IMR-90 (cell line): ENCODE measurements at places on chromosomes 5 and 9. TPM values are rescaled to one million over a fixed set of nuclear protein-coding genes. Genes with fewer than 3 reads are reported as not detected.

DNA sequence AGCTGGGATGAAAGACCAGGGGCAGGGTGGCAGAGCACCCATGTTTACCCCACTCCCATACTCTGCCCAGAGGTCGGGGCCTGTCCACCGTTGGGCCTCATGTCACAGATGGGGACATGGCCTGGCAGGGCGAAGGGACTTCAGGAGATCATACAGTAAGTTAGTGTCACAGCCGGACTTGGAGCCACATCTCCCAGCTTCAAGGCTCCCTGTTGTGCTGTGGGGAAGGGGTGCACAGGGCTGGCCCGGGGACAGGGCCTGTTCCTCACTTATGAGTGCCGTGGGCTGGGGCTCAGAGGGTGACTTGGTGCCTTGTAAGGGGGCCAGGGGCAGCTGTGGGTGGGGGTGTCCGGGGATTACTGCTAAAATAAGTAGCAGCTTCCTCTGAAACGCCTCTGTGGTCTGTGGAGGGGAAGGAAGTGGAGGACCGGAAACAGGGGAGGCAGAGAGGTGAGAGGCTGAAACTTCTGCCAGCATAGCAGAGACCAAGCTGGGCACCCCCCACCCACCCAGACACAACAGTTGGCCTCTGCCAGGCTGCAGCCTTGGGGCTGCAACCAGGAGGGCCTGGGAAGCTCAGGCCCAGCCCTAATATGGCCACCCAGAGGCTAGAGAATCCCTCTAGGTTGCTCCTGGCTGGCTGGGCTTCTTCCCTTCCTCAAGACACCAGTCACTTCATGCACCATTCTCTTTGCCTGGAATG lies 41.1 kb upstream of the NEK6 start:
- peaks cover 17% of the 10 kb centered on the region for H3K4me1 ChIP-seq
- DNase-seq: no peak
- H3K27me3 ChIP-seq: no peaks in the 10 kb centered on the region
- H3K27ac ChIP-seq: no peak overlapping the region

DNA sequence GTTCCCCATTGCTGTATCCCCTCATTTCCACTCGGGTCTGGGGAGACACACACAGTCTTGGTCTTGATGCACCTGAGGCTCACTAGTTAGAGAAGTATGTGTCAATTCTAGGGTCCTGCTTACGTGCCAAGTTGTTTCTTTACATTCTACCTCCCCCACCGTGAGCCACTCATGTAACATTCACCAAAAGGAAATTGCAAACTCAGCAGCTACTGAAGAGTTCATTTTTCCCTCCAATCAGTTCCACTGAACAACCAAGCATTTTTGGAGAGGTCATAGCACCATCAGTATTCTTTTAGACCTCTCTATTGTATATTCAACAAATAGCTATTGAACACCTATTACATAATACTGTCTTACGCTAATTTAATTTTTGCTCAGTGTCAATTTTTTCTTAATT lies 281.1 kb downstream of the SH3GL2 start:
- H3K27ac ChIP-seq: no peak overlapping the region
- no peaks in the 10 kb centered on the region for H3K36me3 ChIP-seq
- H3K4me1 ChIP-seq: no peaks in the 10 kb centered on the region
- no peak for DNase-seq

DNA sequence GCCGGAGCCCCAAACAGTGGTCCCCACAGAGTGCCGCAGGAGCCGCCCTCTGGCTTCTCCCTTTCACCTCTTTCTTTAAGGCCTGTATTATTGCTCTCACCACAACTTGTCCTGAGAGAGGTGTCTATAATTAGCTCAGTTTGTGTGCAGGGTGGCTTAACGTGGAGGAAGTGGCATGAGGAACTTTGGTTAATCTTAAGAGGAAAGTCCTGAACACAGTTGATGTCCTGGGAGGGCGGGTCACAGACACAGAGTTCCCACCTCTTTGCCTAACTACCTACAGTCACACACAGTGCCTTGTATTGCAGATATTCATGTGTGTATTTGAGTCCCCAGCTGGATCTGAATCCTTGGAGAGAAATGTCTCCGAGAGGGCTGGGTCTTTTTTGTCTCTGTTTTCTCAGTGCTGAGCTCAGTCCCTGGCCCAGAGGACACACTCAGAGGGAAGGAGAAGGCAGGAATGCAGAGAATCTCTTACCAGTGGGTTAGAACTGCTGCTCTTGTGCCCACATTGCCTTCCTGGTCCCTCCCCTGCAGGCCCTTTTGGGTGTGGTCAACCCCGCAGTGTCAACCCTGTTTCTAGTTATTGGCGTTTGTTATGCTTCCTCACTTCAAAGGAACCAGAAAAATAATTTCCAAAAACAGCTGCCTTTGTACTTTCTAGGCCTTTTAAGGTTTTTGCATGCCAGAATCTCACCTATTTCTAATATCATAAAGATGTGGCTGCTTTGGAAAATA lies 392.5 kb downstream of the KDM4C start:
- no peak overlapping the region for H3K4me3 ChIP-seq
- H3K27ac ChIP-seq: no peak overlapping the region
- no peaks in the 10 kb centered on the region for H3K36me3 ChIP-seq
- H3K4me1 ChIP-seq: peaks cover 11% of the 10 kb centered on the region
- H3K27me3 ChIP-seq: no peaks in the 10 kb centered on the region

GRCh38 chr5:158039911-158040347 lies 181.0 kb upstream of the CLINT1 start:
- no peaks in the 10 kb centered on the region for H3K27me3 ChIP-seq
- H3K27ac ChIP-seq: no peak overlapping the region
- no peak overlapping the region for H3K4me3 ChIP-seq
- H3K36me3 ChIP-seq: no peaks in the 10 kb centered on the region
- no peaks in the 10 kb centered on the region for H3K4me1 ChIP-seq

- H3K27me3 ChIP-seq: no peaks in the 10 kb centered on the region
- DNase-seq: no peak
- H3K36me3 ChIP-seq: no peaks in the 10 kb centered on the region
Observed at GRCh38 chr5:157581901-157582300, 6.3 kb upstream of the ADAM19 start.

DNA sequence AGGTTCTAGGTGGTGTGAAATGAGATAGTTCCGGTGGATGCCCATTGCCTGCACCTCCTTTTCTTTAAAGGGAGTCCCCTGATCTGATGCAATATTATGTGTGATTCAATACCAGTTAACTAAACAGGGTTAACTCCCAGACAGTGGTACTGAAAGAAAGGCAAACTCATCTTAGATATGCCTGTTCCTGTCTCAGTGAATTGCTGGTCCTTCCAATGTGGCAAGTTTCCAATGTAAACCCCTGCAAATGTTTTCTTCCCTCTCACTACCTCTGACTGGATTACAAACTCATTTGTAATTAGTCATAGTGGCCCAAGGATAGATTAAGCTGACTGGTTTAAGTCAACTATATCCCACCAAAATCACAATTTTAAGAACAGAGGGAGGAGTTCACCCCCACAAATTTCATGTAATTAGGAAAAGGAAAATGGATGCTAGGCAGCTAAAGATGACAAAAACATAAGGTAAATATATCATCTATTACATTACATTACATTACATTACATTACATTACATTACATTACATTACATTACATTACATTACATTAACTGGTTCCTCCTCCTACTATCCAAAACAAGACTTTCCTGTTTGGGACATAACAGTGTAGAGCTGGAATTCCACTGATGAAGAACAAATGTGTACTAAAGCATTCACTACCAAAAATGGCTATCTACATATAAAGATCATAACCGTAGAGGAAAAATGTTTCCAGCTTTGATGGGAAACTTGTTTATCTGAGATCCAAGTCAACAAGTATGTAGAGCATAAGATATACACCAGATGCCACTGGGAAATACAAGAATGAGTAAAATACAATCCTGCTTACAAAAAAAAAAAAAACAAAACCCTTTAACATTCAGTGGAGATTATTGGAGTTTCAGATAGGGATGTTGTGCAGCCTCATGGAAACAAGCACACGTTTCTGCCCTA lies 121.5 kb upstream of the SNX2 start:
- H3K4me3 ChIP-seq: no peak overlapping the region
- H3K27me3 ChIP-seq: no peaks in the 10 kb centered on the region
- no peak overlapping the region for H3K27ac ChIP-seq
- H3K4me1 ChIP-seq: no peaks in the 10 kb centered on the region

DNA sequence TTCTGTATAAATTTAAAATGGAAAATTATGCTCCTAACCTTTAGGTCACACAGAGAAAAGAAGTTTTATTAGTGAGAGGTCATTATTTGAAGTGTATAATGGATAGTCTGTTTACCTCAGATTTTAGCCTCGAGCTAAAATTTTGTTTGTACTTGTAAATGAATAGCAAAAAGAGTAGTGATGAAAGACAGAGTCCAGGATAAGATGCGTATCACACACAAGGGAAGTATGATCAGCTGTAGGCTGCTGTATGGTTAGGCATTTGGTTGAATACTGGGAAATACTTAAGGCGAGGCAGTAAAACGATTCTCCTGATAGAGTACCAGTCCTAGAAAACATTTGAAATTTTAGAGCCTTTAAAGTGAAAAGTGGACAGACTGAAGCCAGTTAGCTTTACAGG lies 92.7 kb downstream of the FBXL7 start:
- no peaks in the 10 kb centered on the region for H3K4me1 ChIP-seq
- no peak overlapping the region for H3K27ac ChIP-seq
- H3K4me3 ChIP-seq: no peak overlapping the region

DNA sequence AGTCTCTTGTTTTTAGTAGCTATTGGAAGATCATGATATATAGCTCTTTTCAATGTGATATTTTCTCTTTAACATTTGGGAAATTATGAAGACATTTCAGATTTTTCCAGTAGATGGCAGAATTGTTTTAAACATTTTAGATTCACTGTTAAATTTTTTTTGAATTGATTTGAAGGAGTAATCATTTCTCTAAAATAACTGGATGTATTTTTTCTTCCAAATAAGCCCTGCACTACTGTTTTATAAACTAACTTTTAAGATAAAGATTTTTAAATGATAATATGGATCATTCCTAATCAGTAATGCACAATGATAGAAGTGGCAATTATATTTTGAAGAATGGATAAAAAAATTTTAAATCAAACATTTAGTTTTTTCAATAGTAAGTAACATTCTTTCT lies 14.2 kb downstream of the NDUFAF2 start:
- H3K27me3 ChIP-seq: no peaks in the 10 kb centered on the region
- H3K4me1 ChIP-seq: no peaks in the 10 kb centered on the region
- H3K4me3 ChIP-seq: no peak overlapping the region
- H3K27ac ChIP-seq: no peak overlapping the region

DNA sequence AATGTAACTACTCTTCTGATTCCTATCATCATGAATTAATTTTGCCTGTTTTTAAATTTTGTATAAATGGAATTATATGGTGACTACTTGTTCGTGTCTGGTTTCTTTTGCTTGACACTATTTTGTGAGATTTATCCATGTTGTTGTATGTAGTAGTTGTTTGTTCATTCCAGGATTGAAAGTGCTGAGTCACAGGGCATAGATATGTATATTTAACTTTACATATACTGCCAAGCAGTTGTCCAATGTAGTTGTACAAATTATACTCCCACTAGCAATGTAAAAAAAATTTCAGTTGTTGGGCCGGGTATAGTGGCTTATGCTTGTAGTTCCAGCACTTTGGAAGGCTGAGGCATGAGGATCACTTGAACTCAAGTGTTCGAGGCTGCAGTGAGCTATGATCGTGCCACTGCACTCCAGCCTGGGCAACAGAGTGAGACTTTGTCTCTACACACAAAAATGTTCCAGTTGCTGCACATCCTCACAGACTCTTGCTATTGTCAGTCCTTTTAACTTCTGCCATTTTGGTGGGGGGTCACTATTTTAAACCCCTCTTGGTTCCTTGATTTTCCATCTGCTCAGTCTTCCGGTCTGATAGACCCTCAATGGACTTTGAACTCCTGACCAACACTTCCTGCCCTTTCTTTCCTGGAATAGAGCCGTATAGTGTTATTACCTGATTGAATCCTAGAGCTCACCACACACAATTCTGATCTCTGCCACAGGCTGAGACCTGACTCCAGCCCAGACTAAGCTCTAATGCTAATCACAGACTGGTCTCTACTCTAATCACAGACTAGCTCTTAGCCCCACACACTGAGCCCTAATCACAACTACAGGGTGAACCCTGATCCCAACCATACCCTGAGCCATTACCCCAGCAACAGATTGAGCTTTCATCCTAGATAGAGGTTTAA lies 69.3 kb upstream of the MELK start:
- H3K4me1 ChIP-seq: no peaks in the 10 kb centered on the region
- no peak overlapping the region for H3K4me3 ChIP-seq
- no peaks in the 10 kb centered on the region for H3K36me3 ChIP-seq
- H3K27ac ChIP-seq: no peak overlapping the region

Gene OLFM1
- total RNA-seq: 0.28 and 0.36 TPM in 2 replicates

Gene CCL28
- under 0.01 TPM in 2 replicates for total RNA-seq

Gene C5orf52
- not detected in 2 replicates for total RNA-seq

Gene ARID3C
- not detected in 2 replicates for total RNA-seq

Gene PSMD5
- 25.6 and 38.9 TPM in 2 replicates for total RNA-seq

Gene GLT6D1
- not detected in 2 replicates for total RNA-seq
